Jurkat, Clone E6-1 (cell line): ENCODE measurements at places on chromosomes 13 and 19.

GRCh38 chr13:41427666-41428065 is 29.7 kb upstream of the RGCC start:
- no peak for DNase-seq

DNA sequence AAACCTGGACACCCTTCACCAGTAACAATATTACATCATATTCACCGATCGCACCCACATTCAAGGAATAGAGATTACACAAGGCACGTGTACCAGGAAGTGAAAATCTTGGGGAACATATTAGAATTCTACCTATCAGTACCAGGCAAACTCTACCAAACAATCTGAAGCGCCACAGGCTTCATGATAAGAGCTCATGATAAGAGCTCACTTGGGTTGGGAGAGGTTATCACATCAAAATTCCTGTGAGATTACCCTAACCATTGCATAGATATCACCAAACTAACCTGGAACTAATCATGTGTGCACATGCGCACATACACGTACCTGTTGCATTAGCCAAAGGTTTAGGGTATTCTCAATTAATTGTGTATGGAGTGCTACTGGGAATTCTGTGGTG is 1861.3 kb downstream of the PCDH9 start:
- DNase-seq, result no peak

- no peak for DNase-seq
Measured at GRCh38 chr13:91207261-91207660, 140.2 kb upstream of the MIR17HG start.

DNA sequence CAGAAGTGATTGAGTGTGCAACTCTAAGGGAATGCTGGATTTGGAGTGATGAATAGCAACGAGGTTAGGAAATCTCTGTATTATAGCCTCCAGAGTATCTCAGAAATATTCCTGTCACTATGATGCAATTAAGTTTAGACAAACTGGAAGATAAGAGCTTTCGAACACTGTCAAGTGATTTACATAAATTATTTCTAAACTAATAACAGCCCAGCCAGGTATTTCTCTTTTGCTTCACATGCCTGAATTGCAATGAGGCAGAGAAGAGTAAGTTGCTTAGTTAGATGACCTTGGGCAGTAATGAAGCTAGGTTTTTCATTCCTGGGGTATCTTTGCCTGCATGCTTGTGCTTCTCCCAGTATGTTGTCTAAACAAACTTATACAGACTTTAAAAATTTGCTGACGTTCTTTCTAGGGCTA is 134.5 kb downstream of the LMO7 start:
- no peak for DNase-seq

DNA sequence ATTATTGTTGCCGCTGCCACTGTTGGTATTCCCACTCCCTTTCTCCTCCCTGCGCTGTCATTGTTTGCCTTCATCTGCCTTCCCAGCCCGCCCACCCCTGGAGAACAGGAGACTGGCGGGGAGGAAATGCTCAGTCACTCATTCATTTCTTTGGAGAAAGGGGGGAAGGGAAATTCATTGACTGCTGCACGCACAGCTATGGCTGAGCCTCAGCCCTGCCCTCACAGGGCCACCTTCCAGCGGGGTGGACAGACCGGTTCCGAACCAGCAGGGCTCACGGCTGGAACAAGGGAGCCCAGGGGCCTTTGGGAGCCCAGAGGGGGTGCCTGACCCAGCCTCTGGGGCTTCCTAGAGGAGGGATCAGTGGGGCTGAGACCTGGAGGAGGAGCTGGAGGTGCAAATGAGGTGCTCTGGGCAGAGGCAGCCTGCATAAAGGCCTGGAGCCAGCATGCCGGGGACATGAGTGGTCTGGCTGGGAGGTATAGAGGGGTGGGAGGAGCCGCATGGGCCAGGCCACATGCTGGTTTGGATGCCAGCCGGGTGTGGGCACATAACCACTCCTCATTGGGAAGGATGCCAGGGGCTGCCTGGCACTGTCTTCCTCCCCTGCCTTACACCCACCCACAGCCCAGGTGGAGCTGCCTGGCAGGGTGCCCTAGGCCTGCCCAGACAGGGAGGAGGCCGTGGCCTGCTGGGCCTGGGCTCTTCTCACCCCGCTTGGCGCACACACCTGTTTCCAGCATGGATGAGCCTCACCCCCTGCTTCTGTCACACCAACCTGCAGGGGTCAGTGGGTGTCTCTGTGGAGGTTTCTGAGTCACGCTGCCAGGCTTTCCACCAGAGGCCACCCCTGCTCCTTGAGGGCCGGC is 26.8 kb downstream of the PPP5C start:
- no peak for DNase-seq

DNA sequence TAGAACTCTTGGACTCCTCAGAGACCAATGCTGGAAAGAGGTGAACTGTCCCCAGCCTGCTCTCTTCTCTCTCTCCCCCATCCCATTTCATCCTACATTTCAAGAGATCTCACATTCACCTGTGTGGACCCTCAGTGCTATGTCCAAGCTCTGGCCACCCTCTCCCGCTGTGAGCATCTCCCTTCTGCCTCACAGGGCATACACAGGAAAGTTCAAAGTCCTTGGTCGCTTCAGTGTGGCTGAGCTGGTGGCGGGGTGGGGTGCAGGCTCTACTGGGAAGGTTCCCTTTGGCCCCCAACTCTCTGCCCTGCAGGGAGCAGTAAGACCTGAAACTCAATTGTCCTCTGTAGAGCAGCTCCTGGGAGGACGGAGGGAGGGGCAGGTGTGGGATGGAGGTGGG is 27.0 kb downstream of the SPTBN4 start:
- no peak for DNase-seq

- no peak for DNase-seq
Measured at GRCh38 chr13:99421271-99421670, 80.0 kb upstream of the TM9SF2 start.

GRCh38 chr13:66926851-66927524 is 303.1 kb downstream of the PCDH9 start:
- no peak for DNase-seq

GRCh38 chr13:67549331-67549730 is 319.2 kb upstream of the PCDH9 start:
- no peak for DNase-seq

DNA sequence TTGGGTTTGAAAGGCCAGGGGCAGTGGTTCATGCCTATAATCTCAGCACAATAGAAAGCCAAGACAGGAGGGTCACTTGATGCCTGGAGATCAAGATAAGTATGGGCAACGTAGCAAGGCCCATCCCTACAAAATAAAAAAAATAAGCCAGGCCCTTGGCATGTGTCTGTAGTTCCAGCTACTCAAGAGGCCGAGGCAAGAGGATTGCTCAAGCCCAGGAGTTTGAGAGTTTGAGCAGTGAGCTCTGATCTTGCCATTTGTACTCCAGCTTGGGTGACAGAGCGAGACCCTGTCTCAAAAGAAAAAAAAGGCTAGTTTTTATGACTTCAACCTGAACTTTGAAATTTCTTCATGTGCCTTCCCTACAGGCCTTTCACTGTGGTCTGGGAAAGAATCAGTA is 5.2 kb upstream of the ZNF480 start:
- DNase-seq, result no peak

GRCh38 chr13:45280751-45281634 is 60.0 kb downstream of the TPT1 start:
- DNase-seq, result peak; percentile 15

DNA sequence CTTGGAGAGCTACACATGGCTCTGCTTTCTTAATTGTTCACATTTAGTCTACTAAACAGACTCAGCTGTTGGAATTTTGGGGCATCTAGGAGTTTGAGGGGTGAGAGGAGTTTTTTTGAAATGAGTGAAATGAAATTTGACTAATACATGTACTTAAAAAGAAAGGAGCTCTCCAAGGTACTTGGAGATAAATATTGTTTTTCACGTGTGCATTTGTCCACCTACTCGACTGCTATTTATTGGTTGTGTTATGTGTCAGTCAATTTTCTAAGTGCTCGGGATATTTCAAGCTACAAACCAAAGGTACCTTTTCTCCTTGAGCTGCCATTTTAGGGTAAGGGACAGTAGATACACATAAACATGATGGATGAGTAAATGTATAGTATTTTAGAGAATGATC is 697.0 kb downstream of the LIG4 start:
- DNase-seq, result peak; percentile 10

DNA sequence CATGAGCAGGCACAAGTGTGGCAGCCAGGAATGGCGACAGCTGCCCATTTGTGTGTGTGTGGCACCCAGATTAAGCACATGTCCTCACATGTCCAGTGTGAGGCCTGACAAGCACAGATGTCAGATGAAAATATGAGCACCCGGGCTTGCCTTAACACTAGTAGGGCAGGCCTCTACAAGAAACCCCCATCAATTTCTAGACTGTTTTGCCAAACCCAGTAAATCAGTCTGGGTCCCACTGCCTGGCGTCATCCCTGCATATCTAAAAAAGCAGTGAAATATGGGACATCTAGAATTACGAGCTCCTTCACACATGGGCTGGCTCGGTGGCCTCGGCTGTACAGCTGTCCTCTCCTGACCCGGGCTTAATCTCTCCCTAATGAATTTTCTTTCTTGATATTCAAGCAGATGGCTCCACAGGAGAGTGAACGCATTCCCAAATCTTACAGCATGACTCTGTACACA is 432.7 kb downstream of the FOXO1 start:
- DNase-seq, result no peak

DNA sequence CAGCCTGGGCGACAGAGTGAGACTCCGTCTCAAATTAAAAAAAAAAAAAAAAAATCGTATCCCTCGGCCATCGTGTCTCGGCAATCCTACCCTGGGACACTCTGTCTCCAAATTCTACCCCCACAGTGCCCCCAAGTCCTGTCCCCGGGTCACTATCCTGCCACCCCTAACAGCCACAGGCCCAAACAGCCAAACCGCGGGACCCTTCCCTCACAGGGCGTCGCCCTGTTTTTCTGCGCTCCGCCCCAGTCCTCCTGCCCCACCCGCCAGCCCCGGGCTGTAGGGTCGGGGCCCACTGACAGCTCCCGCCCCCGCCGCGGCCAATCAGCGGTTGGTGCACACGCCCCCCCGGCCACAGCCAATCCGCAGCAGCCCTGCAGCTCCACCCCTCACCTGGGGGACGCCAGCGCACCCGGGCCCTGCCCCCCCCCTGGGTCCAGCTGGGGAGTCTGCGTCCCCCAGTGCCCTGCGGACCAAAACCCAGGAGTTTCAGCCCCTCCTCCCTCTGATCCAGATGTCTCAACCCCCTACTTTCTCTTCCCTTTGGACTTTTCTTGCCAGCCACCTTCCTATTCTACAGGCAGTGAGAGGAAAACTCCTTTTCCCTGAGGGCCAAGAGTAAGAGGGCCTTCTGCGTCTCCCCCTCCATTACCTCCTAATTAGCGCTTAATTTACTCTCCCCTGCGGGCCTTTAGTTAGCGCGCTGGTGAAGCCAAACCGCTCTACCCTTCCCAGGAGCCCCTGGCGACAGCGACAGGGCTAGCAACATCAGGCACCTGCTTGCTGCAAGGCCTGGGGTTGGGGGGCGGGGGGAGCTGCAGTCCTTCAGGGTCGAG is 1.5 kb upstream of the BCAT2 start:
- peak; percentile 63 for DNase-seq

- no peak for DNase-seq
Measured at GRCh38 chr13:107900775-107901174, 314.6 kb downstream of the LIG4 start.

DNA sequence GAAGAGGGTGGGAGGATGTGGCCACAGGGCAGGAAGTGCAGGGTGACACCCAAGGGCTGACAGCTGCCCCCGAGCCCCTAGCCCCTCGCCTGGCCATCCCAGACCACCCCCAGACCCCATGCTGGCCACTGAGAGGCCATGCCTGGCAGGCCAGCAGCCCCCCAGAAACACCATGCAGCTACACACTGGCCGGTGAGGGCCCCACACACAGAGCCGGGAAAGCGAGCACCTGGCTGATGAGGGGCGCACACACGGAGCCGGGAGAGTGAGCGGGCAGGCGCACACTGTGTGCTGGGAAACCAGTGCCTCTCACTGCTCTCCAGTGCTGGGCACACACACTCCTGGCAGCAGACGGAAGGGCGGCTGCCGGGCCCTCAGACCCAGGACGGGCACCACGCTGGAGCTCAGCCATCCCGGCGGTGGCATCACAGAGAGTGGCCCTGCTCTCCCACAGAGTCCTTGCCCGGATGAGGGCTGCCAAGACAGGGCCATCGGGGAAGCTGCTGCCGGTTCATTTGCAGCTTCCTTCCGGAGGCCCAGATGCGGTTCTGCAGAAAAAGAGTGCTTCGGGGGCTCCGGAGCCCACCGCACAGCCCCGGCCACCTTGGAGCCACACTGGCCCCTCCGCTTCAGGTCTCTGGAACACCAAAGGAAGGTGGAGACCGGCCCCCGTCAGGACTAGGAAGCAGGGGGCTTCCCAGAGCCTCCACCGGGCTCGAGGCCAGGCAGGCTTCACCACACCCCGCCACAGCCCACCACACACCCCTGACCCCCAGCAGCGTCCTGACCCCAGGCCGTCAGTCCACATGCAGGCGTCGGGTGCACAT is 76.4 kb downstream of the SPACA7 start:
- no peak for DNase-seq

DNA sequence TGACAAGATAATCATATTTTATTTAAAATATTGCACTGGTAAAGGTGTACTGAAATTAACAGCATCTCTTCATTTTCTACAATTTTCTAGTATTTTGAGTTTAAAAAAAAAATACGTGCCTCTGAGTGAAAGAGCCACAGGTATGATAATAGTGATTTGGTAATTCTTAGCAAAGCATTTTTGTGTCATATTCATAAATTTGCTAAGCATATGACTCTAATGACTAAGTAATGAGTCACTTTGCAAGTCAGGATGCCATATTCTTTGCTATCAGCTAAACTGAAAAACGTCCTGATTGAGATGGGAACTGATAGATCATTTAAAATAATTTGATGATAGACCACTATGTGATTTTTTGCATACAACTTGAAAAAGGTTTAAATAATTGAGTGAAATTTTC is 136.1 kb upstream of the IRS2 start:
- DNase-seq, result no peak

DNA sequence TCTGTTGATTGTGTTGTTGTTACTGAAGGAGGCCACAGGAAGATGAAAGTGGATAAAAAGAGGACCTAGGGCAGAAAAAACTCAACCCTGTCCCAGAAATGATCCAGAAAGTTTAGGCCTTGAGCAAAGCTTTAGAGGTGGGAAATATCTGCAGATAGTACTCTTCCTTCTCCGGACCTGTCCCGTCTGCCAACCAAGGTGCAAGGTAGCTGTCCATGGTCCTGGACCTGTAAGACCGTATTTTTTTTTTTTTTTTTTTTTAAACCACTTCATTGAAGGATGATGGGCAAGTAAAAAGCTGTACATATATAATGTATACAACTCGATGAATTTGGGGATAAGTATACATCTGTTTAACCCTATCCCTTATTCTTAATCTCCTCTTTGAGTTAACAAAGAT is 225.9 kb downstream of the OLFM4 start:
- peak; percentile 11 for DNase-seq

DNA sequence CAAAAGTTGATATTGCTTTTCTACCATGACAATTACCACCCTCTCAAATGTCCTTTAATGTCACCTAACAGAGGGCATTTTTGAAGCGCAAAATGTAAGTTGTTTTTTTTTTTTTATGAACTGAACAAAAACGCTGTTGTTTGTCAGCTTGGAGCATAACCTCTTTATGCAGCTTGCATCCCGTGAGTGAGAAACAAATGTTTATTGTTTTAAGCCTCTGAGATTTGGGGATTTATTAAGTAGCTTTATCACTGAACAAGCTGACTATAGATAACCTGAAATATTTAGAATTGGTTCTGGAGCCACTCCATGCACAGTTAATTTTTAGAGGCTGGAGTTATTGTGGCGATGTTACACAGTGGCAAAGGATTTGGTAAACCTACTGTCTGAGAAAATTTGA is 80.1 kb upstream of the ATXN8OS start:
- no peak for DNase-seq
